ENCODE measurements at places on chromosomes 12 and 14.

DNA sequence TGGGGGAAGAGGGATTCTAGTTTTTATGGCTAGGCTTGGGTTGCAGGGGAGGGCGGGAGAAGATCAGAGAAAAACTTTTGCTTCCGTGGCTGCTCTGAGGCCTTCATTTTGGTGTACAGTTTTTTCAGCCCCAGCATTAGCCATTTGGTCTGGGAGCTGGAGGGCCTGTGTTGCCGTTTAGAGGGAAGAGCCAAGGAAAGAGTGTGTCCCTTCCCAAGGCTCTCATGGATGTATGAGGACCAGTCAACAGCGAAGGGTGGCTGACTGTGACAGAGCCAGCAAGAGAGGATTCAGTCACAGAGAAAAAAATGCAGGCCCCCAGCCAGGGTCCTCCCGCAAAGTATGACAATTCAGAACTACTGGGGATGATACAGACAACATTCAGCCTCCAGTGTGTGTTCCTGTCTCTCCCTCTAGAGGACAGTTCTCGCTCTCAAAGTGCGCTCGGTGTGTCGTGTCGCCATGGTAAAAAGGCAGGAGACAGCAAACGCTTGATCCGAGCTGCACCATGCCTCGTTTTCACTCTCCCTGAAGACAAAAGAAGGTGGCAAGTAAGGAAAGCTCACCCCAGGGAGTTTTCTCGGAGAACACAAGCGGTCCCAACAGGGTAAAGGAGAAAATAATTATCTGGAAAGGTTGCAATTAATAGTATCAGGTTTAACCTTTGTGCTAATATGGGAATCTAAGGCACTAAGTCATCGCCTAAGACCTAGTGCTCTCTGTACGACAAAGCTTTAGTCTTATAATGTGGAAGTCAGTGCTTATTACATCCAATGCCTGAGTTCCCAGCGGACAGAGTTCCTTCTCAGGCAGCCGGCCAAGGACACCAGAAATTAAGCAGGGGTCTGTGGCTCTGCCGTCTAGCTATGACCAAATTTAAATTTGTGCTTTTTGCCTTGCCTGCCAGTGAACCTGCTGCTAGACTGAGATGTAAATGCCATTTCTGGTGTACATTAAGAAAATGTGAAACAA, 157.3 kb upstream of the PLXNC1 start:
- DNase-seq = no peak

DNA sequence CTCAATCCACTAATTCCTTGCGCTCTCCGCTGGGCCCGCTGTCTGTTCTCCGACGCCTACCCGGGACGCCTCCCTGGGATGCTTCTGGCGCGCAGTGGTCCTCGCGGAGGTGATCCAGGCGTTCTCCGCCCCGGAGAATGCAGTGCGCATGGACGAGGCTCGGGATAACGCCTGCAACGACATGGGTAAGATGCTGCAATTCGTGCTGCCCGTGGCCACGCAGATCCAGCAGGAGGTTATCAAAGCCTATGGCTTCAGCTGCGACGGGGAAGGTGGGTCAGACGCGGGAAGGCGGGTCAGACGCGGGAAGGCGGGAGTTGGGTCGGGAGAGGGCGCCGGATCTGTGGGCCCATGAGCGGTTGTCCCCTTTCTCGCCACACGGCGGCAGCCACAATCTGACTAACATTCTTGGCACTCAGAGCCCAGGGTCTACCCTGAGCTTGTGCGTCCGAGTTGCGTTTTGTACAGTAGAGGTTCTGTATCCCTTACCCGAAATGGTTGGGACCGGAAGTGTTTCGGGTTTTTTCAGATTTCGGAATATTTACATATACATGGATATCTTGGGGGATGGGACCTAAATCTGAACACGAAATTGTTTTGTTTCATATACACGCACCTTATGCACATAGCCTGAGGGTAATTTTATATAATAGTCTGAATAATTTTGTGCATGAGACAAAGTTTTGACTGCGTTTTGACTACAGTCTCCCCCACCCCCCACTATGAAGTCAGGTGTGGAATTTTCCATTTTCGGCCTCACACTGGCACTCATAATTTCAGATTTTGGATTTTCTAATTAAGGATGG, 762 bp downstream of the C12orf57 start:
- peak; percentile 70 for DNase-seq

- no peak for DNase-seq
Observed at GRCh38 chr12:67173258-67173657, 95.9 kb upstream of the CAND1 start.

- DNase-seq = no peak
Observed at GRCh38 chr12:68873316-68873715, 59.7 kb downstream of the CPM start.

- DNase-seq = no peak
Observed at GRCh38 chr12:114403011-114403689, 2.8 kb downstream of the TBX5 start.

- DNase-seq = no peak
Observed at GRCh38 chr14:93011141-93011529, 88.2 kb downstream of the CHGA start.

GRCh38 chr12:123171967-123172366, 21.1 kb upstream of the PITPNM2 start:
- no peak for DNase-seq

All from activated CD8-positive, alpha-beta memory T cell treated with anti-CD3 and anti-CD28 coated beads for 1 hour (primary cell).